HFFc6 (cell line): ENCODE measurements at places on chromosomes 3 and 15. TPM values are rescaled to one million over a fixed set of nuclear protein-coding genes. Genes with fewer than 3 reads are reported as not detected.

The GXYLT2 gene
- total RNA-seq = 2.8 to 4.0 TPM (median 3.7 TPM) in 3 replicates

DNA sequence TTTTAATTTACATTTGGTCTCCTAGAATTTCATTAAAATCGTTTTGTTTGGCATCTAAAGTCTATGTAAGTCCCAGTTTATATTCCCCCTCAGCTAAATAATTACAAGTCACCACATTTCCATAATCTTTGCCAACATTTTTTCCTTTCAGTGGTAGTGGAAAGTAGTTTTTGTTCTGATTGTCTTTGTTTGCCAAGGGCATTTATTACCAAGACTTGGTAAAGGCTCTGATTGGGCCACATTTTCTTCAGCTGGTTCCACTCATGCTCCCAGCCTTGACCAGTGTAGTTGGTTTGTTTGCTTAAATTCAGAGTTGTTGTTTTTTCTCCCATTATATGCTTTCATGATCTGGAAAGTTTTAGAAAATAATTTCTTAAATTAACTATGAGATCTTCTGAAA lies 153.4 kb upstream of the MME start:
- H3K4me1 ChIP-seq = peaks cover 26% of the 10 kb centered on the region
- no peak overlapping the region for H3K4me3 ChIP-seq
- no peak overlapping the region for H3K27ac ChIP-seq
- no peaks in the 10 kb centered on the region for H3K36me3 ChIP-seq

DNA sequence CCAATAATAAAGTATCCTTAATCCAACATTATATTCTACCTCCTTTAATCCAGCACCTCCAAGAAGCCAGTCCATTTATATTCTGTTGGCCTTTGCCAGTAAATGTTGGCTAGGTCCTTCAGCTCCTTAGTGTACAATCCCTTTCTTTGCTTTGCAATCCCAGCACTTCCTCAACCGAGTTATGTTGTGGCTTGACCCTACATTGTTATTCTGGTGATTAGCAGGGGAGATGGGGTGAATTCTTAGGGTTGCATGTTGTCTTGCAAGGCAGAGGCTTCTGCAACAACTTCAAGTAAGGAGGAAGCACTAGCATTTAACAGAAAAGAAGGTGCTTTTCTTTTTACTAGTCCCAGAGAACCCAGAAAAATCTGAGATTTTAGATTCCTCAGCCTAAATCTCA lies 127.2 kb downstream of the CD47 start:
- no peak for DNase-seq
- peaks cover 8% of the 10 kb centered on the region for H3K4me1 ChIP-seq
- H3K27ac ChIP-seq = no peak overlapping the region
- H3K36me3 ChIP-seq = no peaks in the 10 kb centered on the region

DNA sequence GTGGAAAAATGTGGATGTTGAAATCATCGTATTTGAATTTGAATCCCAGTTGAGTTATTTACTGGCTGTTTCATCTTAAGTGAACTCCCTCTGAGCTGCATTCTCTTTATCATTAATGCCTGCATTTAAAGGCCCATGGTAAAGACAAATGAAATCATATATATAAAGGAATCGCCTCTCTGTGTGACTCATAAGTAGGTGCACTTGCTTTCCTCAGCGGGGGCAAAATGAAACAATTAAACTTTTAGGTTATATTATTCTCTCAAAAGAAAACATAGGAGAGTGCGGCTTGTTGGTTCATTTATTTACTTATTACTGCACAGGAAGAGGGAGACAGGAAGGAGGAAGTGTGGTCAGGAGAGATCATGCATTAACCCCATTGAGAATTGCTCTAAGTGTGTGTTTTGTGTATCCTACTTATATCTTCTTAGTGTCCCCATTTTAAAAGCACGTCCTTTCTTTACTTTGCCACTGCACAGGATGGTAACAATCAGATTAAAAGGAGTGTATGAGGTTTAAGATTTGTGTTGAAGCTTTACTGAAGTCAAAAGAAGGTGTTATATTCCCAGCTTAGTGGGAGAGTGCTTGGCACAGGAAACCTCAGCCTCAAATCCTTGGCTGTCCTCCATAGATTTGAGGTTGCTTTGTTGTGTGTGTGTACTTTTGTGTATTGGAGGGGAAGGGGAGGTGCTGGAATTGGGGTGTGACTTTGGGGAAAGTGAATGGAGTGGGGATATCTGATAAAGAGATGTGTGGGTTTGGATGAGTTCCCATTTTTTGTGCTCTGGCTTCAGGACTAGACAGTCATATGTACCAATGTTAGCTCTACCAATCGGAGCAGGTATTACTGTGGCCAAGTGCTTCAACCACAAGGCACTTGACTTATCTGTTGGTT lies 595.8 kb upstream of the NR2F2 start:
- H3K27me3 ChIP-seq = no peaks in the 10 kb centered on the region; the same call in none of the 2 replicates
- peaks cover 7% of the 10 kb centered on the region; the same call in 1 of the 2 replicates for H3K4me1 ChIP-seq
- no peak for DNase-seq

DNA sequence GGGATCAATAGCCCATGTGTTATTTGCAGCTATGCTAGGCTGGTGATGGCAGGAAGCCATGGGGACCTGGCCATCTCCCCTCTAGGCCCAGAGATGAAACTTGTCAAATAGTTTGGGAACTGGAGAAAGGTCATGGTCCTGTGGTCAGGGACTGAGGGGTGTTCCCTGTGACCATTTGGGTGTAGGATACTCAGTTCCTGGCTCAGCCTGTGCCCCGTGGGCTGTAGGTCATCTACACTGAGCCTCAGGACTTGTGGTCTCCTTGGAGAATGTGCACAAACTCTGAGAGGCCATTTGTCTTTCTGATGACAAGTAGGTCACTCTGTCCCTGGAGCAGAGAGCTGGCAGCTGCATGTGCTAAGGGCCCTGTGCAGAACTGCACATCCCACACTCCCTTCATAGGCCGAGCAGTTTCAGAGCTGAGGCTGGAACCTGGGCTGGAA lies 17.5 kb downstream of the GASK1A start:
- peaks cover 11% of the 10 kb centered on the region for H3K4me1 ChIP-seq
- no peak overlapping the region for H3K4me3 ChIP-seq
- H3K36me3 ChIP-seq = no peaks in the 10 kb centered on the region
- H3K27ac ChIP-seq = no peak overlapping the region

GRCh38 chr15:27601239-27601960 lies 497.7 kb downstream of the OCA2 start:
- H3K4me1 ChIP-seq = no peaks in the 10 kb centered on the region
- H3K27ac ChIP-seq = no peak overlapping the region
